CD4-positive, CD25-positive, alpha-beta regulatory T cell (primary cell): ENCODE measurements at places on chromosomes 4 and X.

- no peak for DNase-seq
Measured at GRCh38 chr4:7462509-7462971, 27.8 kb upstream of the PSAPL1 start.

DNA sequence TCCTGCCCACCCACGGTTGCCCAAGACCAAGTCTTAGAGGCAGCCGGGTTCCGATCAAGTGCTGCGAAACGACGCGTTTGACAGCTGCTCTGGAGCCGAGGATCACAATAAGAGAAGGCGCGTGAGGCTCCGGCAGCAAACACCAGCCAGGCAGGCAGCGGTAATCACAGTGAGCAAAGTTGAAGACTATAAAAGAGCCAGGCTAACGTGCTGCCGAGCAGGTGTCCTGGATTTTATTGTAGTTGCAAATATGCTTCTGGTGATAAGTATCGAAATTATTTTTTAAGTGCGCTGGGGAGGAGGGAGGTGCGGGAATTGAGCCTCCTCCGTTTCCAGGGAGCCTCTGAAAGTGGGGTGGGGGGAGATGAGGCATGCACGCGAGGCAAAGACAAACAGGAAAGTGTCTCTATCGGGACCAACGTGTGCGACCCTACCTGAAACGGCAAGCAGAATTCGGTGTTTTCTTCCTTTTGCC lies 590 bp downstream of the GABRA2 start:
- no peak for DNase-seq

GRCh38 chr4:3467601-3468031 lies 4.5 kb downstream of the DOK7 start:
- DNase-seq, result no peak

GRCh38 chr4:76283900-76284299 lies 22.6 kb upstream of the STBD1 start:
- DNase-seq, result no peak

GRCh38 chrX:68163441-68163840 lies 269.9 kb downstream of the OPHN1 start:
- peak; percentile 20 for DNase-seq

GRCh38 chrX:16100673-16101072 lies 22.7 kb upstream of the GRPR start:
- DNase-seq, result no peak
